ENCODE measurements at places on chromosomes 11 and 22.

DNA sequence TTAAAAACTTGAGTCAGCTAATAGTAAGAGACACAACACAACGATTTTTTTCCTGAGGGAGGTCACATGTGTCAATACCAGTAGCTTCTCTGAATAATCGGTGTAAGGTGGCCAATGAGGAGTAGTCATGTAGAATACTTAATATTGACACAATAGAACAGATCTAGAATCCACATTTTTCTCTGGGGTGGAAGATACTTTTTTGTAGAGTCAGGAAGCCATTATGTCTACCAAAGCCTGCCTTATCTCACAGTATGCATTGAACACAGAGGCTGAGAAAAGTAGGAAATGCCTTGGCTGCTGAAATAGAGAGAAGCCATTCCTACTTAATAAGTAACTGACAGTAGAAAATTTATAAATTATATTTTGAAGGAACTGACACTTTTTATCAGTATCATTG is 725.0 kb downstream of the METTL15 start:
- DNase-seq, result no peak

- DNase-seq, result no peak
Measured at GRCh38 chr11:64747961-64748665, 4.2 kb upstream of the RASGRP2 start.

DNA sequence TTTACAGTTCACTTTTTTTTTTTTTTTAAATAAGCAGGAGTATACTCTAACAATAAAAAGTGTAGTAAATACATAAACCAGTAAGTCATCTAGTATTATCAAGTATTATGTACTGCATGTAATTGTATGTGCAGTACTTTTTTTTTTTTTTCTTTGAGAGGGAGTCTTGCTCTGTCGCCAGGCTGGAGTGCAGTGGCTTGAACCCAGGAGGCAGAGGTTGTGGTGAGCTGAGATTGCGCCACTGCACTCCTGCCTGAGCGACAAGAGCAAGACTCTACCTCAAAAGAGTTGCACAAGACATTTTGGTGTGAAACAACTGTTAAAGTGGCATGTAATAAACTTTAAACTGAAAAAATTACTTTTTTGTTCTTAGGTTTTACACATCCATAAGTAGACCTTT is 16.7 kb downstream of the BCL2L13 start:
- no peak for DNase-seq

- DNase-seq, result no peak
Measured at GRCh38 chr11:2096011-2096918, 42.9 kb downstream of the IGF2 start.

GRCh38 chr11:86140334-86140990 is 71.6 kb upstream of the PICALM start:
- no peak for DNase-seq

GRCh38 chr11:6553634-6554033 is 49.8 kb downstream of the RRP8 start:
- DNase-seq, result no peak

DNA sequence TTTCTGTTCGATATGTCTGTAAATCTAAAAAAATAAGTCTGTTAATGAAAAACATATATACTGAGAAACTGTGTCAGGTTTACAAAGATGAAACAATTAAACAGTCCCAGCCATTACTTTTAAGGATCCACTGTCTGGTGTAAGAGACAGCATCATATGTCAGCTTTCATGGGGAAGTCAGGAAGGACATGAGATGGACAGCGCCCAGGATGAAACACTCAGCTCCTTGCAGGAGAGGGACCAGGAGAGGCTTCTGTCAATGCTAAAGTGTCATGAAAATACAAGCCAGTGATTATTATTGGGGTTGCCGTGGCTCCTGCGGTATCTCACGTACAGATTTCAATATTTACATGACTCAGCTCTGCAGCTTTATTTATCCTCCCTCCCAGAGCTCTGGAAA is 1524.6 kb downstream of the TBC1D22A start:
- no peak for DNase-seq

- DNase-seq, result no peak
Measured at GRCh38 chr11:44709966-44710365, 16.8 kb upstream of the TSPAN18 start.

DNA sequence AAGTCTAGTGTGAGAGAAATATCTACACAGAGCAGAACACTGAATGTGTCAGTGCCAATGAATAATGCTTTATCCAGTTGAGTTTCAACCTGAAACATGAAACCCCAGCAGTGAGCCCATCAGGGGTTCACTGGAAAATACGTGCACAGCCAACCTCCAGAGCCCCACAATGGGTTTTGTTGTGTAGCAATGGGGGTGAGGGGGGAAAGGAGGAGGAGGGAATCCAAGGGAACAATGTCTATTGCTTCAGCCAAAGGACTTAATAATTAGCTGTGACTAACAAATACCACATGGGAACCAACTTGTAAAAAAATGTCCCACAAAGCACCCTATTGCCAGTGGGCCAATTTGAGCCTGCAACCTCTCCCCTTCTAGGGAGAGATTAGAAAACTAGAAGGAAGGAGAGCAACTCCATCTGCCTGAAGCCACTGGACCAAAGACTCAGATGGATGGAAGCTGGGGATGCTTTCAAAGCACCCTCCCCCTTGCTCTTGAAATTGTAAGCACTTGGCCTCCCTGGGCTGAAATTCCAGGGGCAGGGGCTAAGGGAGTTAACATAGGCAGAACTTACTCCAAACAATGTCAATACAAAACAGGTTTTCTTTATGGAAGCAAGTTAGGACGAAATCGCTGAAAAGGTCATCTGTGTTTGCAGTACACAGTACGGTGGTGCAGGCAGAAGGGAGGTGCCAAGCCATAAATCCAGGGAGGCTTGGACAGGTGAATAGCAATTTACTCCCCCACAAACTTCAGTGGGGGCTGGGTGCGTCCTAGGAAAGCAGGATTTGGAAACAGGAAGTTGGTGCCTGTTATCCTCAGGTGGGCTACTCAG is 99.8 kb downstream of the ARL14EP start:
- DNase-seq, result peak; percentile 56

DNA sequence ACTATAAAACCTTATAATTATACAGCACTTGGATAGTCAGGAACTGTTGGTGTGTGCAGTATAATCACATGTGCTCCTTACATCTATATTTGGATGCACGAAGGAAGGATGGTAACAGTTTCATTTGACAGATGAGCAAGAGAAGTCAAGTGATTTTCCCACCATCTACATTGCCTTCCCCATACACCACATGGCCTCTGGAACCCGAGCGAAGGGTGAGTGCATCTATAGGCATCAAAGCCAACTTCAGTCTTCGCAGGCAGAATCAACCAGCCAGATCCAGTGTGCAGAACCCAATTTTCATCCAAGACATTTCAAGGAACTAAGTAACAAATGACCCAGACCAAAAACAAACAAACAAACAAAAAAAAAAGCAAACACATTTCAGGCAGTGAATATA is 85.1 kb upstream of the BLID start:
- DNase-seq, result no peak

- DNase-seq, result no peak
Measured at GRCh38 chr11:66242095-66242765, 26.2 kb upstream of the RAB1B start.

DNA sequence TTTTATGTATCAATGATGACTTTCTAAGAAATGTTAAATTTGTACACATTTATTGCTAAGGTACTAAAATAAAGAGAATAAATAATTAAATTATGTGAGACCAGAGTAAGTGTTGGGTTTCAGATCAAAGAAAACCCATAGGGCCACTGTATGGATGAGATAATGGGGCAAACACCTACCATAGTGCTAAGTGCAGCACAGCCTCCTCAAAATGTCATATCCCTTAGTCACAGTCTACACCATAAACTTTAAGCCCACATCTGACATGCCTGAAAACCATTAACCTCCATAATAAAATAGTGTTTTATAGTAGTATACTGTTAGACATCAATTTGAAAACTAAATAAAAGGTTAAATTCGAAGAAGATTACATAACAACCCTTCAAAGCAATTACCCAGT is 37.5 kb downstream of the SESN3 start:
- no peak for DNase-seq

DNA sequence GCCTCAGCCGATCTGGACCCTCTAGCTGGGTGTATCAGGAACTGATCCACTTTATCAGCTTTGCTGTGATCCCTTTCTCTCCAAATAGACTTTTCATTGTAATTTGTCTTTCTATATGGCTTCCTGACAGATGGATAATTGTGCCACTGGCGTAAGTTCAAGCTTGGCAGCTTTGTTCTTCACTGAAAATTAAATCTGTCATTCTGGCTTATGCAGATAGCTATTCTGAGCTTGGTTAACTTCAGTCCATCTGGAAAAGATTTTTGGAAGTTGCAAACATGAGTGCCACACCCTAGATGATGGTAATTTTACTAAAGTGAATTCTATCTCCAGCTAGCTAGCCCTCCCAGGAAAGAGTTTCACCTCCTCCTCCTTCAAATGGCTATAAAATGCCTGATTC is 8.1 kb downstream of the OR5A2 start:
- no peak for DNase-seq

- no peak for DNase-seq
Measured at GRCh38 chr11:68370211-68371111, 58.1 kb downstream of the LRP5 start.

DNA sequence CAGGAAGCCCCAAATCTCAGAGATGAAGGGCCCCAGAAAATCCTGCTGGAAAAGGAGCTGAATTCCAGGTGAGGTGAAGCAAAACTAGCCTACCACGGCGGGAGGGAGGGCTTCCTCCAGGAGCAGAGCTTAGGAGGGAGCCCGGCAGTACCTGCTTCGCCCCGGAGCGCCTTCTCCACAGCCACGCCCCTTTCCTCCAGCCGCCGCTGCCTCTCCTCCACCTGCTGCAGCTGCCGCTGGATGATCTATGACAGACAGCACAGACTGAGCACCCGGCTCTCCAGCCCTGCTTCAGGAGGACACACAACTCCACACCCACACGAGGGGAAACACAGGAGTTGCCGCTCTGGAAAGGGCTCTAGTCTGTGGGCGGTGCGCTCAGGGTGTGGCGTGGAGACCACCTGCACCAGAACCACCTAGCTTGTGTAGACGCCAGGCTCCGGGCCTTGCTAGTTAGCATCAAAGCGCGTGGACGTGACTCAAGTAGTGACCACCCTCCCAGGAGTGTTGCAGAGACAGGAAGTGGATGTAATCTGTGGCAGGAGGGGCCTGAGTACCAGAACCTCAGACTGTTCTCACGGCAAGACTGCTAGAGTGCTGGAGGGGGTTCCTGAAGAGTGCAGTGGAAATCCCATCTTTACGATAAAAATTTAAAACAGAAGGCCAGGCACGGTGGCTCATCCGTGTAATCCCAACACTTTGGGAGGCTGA is 34.6 kb upstream of the BID start:
- no peak for DNase-seq

GRCh38 chr11:126423743-126424142 is 68.3 kb downstream of the ST3GAL4 start:
- DNase-seq, result no peak

GRCh38 chr11:15112131-15112541 is 2.6 kb upstream of the INSC start:
- DNase-seq, result no peak

- DNase-seq, result no peak
Measured at GRCh38 chr11:2131371-2132236, 7.6 kb downstream of the IGF2 start.

DNA sequence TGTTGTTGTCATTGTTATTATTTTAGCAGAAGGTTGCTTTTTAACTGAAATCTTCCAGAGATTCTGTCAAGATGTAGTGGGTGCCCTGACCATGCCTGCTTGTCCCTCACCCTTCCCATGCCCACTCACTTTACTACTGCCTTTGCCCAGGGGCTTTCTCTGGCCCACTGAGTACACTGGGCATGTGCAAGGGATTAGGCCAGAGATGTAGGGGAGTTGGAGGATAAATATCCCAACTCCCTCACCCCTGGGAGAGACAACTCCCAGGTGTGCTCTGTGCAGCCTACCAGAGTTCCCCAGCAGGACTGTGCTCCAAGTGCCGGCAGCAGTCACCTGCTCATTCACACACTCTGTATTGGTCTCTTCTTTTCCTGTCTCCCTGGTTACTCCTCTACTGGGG is 559.1 kb downstream of the MIAT start:
- DNase-seq, result no peak

DNA sequence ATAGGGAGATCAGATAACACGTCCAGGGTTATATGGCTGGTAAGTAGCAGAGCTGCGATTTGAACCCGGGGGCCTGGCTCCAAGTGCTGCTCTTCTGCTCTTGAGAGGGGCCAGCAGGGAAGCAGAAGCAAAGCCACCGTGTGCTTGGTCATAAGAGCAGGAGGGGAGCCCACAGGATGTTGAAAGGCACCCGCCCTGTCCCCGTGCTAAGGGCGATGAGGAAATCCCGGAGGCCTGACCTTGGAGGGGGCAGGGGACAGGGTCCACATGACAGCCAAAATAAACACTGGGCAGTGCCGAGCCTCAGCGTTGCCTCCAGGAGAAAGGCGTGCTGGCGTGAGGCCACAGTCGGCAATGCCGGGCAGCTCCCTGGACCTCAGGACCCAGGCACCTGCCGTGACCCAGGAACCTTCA is 28.8 kb downstream of the TOM1 start:
- DNase-seq, result no peak

DNA sequence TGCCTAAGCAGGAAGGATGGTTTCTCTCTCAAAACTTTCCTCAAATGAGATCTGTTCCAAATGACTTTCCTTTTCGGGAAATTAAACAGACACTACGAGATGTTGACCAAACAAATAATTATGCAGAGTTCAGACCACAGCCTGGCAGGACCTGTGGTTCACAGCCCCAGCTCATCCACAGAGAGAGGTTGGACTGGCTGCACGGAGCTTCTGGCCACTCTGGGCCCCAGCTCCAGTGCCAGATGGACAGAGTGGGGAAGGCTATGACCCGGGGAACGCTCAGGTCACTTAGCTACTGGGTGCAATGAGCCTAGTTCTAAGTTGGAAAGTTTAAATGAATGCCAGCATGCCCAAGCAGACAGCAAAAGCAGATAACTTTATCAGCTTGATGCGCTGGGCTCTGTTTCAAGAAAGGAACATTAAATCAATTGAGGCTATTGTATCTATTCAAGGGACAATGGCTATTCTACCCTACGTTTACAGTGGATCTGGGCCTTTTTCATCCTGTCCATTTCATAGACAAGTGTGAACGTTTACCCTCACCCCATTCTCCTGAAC is 155.7 kb upstream of the NARS2 start:
- no peak for DNase-seq

DNA sequence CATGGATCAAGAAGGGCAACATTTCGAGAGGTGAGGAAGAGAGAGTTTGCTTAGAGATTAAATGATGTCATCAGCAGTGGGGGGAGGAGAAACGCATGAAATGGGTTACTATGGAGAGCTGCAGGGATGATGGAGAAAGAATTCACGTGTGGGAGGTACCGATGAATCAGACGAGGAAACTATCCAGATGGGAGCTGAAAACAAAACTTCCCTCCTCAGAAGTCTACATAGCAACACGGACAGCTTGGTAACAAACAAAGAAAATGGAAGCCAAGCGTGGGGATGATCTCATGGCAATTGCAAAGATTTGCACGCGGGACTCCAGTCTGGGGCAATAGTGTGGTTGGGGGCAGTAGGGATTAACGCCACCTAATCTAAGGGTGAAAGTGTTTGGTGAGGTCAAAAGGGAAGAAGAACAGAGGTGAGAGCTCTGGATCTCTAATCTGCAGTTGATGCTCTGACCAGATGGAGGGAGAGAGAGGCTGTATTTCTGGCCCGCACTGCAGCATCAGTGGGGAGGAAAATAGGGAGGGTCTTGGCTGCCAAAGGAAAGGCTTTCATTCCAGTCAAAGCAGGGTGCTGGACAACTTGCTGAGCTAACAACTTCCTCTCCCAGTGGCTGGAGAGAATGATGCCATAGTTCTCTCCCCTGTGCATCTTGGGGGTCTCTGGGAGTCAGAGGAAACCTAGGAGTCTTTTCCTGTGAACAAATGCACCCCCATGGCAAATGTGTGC is 43.4 kb upstream of the CSNK2A3 start:
- no peak for DNase-seq

All from neuronal stem cell (in vitro differentiated cells).